ENCODE measurements at places on chromosomes 11 and 22.

DNA sequence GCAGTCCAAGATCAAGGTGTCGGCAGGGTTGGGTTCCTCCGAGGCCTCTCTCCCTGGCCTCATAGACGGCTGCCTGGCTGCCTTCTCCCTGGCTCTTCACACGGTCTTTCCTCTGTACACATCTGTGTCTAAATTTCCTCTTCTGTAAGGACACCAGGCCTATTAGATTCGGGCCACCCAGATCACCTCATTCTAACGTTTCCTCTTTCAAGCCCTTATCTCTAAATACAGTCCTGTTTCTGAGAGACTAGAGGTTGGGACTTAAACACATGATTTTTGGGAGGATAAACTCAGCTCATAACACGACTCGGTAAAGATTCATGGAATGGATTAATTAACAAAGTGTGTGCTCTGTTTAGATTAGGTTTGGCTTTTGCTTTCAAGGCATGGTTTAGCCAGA lies 136.0 kb upstream of the SORL1-AS1 start:
- no peak for DNase-seq

DNA sequence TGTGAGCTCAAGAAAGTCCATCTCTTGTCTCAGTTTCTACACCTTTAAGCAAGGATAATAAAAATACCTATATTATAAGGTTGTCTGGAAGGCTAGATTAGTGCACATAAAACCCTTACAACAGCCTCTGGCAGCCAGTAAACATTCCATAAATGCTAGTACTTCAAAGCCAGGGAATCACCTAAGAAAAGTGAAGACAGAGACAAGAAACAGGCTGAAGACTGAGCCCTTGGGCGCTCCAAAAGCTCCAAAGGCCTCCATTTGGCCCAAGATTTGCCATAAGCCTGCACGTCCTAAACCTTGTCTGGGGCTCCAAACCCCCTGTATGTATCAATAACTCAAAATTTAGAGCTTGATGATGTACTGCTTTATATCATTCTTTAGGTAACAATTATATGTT lies 52.2 kb upstream of the AKIP1 start:
- no peak for DNase-seq

GRCh38 chr11:24543771-24544170 lies 46.9 kb downstream of the LUZP2 start:
- DNase-seq: no peak

DNA sequence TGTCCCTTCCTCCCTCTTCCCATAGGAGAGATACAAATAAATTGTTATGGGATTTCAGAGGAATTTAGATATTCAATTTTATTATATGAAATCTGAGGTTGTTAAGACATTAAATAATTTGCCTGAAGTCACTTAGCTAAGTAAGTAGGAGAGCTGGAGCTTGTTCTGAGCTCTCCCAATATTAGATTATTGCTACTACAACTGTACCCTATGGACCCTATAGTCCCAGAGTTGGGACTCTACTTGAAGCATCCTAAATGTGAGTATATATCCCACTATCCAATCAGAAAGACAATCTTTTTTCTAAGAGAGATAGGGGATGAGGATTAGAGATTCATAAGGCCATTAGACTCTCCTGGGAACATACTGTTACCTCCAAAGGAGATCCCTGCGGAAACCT lies 1130.0 kb downstream of the DLG2 start:
- DNase-seq: no peak

GRCh38 chr11:129192150-129192549 lies at the start of gene ARHGAP32:
ARHGAP32 (minus strand) TSS chr11:129192325; CDS start chr11:129192198, 127 bp downstream.
- peak; percentile 3 for DNase-seq

DNA sequence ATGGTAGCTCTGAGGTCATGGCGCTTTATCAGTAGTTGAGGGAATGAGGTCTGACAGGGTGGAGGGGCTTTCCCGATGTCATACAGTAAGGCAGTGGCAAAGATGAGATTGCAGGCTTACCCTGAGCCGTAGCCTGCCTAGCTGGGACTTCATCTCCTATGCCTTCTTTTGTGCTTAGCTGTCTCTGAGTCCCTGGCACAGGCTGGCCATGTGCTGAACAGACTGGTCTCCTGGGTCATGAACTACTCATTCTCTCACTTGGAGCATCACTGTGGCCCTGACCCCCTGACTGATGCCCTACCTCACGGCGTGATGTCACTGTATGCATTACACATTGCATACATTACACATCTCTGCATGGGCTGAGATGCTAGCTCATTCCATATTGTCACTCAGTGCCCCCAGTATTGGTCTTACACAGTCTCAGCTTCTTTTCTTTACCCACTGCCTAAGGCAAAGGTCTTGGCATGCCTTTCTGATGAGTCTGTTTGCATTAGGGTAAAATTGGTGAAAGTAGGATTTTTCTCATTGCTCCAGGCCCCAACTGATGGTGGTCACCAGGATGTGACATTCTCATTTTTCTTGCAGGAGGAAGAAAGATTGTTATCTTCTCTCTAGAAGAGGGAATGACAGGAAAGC lies 389.4 kb upstream of the CADM1 start:
- DNase-seq: no peak

GRCh38 chr22:31628969-31629708 lies 32.9 kb downstream of the PISD start:
- DNase-seq: no peak

Measured in stimulated activated naive CD8-positive, alpha-beta T cell treated with anti-CD3 and anti-CD28 coated beads, Interleukin-15, amount 100 ng/mL, for 72 hours (primary cell).